ENCODE measurements at places on chromosomes 11 and 22. TPM values are rescaled to one million over a fixed set of nuclear protein-coding genes. Genes with fewer than 3 reads are reported as not detected.

OR8G1 gene
- not detected for total RNA-seq

B4GALNT4 gene
- 6.3 TPM for total RNA-seq

CCDC15 gene
- total RNA-seq, result 0.50 TPM

MRGPRE gene
- total RNA-seq, result not detected

NPAS4 gene
- 1.2 TPM for total RNA-seq

PITPNB gene
- total RNA-seq, result 89.5 TPM

IFITM1 gene
- 197 TPM for total RNA-seq

KCTD14 gene
- total RNA-seq, result 2.6 TPM

ASRGL1 gene
- total RNA-seq, result 6.6 TPM

FAM83F gene
- total RNA-seq, result 0.42 TPM

CADM1 gene
- total RNA-seq, result 15.7 TPM

DGCR8 gene
- total RNA-seq, result 26.6 TPM

DNA sequence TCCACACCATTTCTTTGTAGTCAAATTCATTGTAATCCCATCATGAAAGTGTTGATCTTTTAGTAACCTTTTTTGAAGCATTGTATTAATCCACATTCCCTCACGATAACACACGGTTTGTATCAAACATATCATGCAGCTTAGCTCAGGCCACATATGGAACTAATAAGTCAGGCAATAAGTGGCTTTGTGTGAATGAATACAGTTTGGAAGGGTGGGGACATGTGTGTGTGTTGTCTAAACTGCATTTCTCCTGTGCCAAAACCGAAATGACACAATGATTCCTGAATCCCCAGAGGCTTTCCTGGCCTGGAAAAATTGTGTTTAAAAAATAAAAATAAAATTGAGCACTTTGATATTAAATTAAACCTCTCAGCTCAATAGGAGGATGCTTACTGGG is 98.3 kb downstream of the WNT11 start:
- peaks cover under 1% of the 10 kb centered on the region for H3K4me1 ChIP-seq
- H3K4me3 ChIP-seq, result no peak overlapping the region
- H3K27ac ChIP-seq, result no peak overlapping the region
- H3K36me3 ChIP-seq, result no peaks in the 10 kb centered on the region
- DNase-seq, result no peak
- no peaks in the 10 kb centered on the region for H3K27me3 ChIP-seq

GRCh38 chr11:68518191-68518590 is 57.6 kb downstream of the PPP6R3 start:
- no peak for DNase-seq
- H3K27me3 ChIP-seq, result no peaks in the 10 kb centered on the region
- peaks cover 42% of the 10 kb centered on the region for H3K36me3 ChIP-seq
- no peak overlapping the region for H3K27ac ChIP-seq
- peaks cover 15% of the 10 kb centered on the region for H3K4me1 ChIP-seq

GRCh38 chr11:75498556-75499255 is 27.0 kb downstream of the GDPD5 start:
- no peak overlapping the region for H3K4me3 ChIP-seq
- H3K4me1 ChIP-seq, result peaks cover 26% of the 10 kb centered on the region
- no peak for DNase-seq
- H3K36me3 ChIP-seq, result no peaks in the 10 kb centered on the region
- H3K27me3 ChIP-seq, result no peaks in the 10 kb centered on the region

DNA sequence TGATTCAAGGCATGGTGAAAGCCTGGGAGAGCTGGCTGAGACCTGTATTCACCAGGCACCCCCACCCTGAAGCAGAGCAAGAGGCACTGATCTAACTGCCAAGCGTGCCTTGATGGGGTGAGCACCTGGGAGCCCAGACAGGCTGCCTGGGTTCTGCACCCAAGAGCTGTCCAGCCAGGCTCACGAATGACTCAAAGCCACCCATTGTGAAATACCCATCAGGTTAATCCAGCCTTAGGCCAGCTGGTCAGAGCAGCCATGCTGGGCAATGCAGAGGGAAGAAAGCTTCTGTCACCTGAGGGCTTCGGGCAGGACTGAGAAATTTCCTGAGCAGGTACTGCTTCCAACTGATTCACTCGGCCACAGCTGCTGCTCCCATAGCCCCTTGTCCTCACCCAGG is 22.1 kb downstream of the THOC5 start:
- no peak overlapping the region for H3K27ac ChIP-seq
- H3K4me1 ChIP-seq, result no peaks in the 10 kb centered on the region
- H3K36me3 ChIP-seq, result peaks cover 98% of the 10 kb centered on the region
- no peak for DNase-seq

- DNase-seq, result peak; percentile 74
- no peaks in the 10 kb centered on the region for H3K4me1 ChIP-seq
- H3K27ac ChIP-seq, result no peak overlapping the region
Observed at GRCh38 chr11:71298016-71298550, 45.7 kb upstream of the SHANK2 start.

DNA sequence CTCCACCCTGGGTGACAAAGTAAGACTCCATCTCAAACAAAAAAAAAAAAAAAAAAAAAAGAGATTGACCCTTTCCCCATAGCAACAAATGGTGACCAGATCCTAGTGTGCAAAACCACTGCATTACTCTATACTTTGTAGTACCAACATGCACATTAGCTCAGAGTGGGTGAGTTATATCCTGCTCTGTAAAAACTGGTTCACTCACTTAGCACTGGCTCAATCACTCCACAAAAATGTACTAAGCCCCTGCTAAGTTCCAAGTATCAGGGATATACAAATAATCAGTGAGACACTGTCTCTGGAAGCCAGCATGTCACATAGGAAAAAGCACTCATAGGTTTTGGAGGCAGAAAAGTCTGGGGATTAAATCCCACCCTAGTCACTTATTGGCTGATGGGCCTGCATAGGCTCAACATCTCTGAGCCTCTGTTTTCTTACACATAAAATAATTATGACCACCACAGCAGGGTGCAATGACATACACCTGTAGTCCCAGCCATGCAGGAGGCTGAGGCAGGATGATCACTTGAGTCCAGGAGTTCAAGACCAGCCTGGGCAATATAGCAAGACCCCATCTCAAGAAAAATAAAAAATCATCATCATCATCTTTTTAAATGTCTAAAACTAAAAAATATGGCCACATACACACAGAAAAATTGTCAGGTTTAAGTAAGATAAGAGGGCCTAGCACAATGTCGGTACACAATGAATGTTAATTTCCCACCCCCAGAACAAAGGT is 11.9 kb downstream of the FAM168A start:
- no peak overlapping the region for H3K27ac ChIP-seq
- no peaks in the 10 kb centered on the region for H3K36me3 ChIP-seq

DNA sequence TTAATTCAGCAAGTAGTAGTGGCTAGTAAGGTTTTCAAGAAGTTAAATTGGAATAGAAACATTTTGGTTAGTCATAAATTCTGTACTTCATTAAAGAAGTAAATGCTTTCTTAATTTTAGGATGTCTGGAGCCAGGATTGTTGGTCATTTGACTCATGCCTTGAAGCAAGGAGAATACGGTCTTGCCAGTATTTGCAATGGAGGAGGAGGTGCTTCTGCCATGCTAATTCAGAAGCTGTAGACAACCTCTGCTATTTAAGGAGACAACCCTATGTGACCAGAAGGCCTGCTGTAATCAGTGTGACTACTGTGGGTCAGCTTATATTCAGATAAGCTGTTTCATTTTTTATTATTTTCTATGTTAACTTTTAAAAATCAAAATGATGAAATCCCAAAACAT is 25.8 kb downstream of the ACAT1 start:
- no peak overlapping the region for H3K4me3 ChIP-seq
- H3K36me3 ChIP-seq, result peaks cover 100% of the 10 kb centered on the region
- no peak for DNase-seq
- H3K27me3 ChIP-seq, result no peaks in the 10 kb centered on the region
- no peaks in the 10 kb centered on the region for H3K4me1 ChIP-seq

- H3K4me3 ChIP-seq, result no peak overlapping the region
- no peak overlapping the region for H3K27ac ChIP-seq
- H3K4me1 ChIP-seq, result peaks cover 3% of the 10 kb centered on the region
Observed at GRCh38 chr11:33877038-33877437, 14.8 kb downstream of the LMO2 start.

GRCh38 chr11:71580057-71581003 is 2.3 kb downstream of the KRTAP5-11 start:
- no peaks in the 10 kb centered on the region for H3K27me3 ChIP-seq
- no peak overlapping the region for H3K4me3 ChIP-seq
- no peak for DNase-seq
- no peak overlapping the region for H3K27ac ChIP-seq

DNA sequence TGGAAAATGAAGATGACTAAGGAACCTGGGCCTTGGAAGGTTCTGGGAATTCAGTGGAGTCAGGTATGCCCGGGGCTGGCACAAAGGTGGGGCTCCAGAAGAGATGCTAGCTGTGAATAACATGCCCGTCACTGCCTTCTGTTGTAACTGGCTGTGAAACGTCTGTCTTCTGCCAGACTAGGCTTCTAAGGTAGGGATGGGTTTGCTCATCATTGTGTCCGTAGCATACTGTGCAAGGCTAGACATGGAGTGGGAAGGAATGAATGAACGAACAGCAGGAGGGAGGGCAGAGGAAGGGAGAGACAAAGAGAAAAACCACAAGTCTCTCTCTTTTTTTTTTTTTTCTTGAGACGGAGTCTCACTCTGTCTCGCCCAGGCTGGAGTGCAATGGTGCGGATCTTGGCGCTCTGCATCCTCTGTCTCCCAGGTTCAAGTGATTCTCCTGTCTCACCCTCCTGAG is 327.4 kb downstream of the MN1 start:
- H3K36me3 ChIP-seq, result no peaks in the 10 kb centered on the region
- H3K27me3 ChIP-seq, result no peaks in the 10 kb centered on the region
- H3K27ac ChIP-seq, result no peak overlapping the region
- no peak for DNase-seq

DNA sequence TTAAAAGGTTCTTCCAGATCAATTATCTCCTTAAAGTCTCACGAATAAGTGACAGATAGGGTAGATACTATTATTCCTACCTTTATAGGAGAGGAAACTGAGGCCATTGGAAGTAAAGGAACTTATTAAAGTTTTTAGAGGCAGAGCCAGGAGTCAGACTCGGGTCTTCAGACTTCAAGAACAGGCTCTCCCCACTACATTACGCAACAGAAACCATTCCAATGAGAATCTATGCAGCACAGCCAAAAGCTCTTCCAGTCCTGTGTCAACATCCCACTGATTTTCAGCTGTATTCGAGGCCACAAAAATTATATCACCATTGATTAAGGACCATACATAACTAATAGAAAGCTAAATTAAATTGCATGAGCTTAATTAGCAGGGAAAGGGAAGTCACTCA is 77.4 kb downstream of the RELT start:
- H3K36me3 ChIP-seq, result no peaks in the 10 kb centered on the region
- no peak overlapping the region for H3K4me3 ChIP-seq
- H3K27ac ChIP-seq, result no peak overlapping the region
- no peaks in the 10 kb centered on the region for H3K27me3 ChIP-seq
- DNase-seq, result no peak

GRCh38 chr11:4697585-4697984 is at the start of gene OR51E2:
Gene OR51E2, minus strand, starts transcription at chr11:4697853. Its CDS starts 15,142 bp downstream, at chr11:4682711.
- DNase-seq, result no peak
- H3K4me1 ChIP-seq, result no peaks in the 10 kb centered on the region
- H3K4me3 ChIP-seq, result no peak within 1 kb of the TSS
- H3K27me3 ChIP-seq, result no peaks in the 10 kb centered on the region

GRCh38 chr11:59012398-59013265 is 73.3 kb downstream of the GLYATL1 start:
- no peak for DNase-seq
- no peaks in the 10 kb centered on the region for H3K27me3 ChIP-seq
- no peak overlapping the region for H3K27ac ChIP-seq
- no peaks in the 10 kb centered on the region for H3K36me3 ChIP-seq
- H3K4me3 ChIP-seq, result no peak overlapping the region

- no peaks in the 10 kb centered on the region for H3K4me1 ChIP-seq
- H3K36me3 ChIP-seq, result no peaks in the 10 kb centered on the region
- no peak overlapping the region for H3K4me3 ChIP-seq
- no peak overlapping the region for H3K27ac ChIP-seq
Observed at GRCh38 chr11:120133216-120134105, 4.5 kb downstream of the TRIM29 start.

- H3K27me3 ChIP-seq, result no peaks in the 10 kb centered on the region
- DNase-seq, result no peak
- H3K36me3 ChIP-seq, result no peaks in the 10 kb centered on the region
- H3K4me3 ChIP-seq, result peak overlapping the region; percentile 3
- peak overlapping the region; percentile 64 for H3K27ac ChIP-seq
Observed at GRCh38 chr11:48064306-48064705, 83.9 kb downstream of the PTPRJ start.

DNA sequence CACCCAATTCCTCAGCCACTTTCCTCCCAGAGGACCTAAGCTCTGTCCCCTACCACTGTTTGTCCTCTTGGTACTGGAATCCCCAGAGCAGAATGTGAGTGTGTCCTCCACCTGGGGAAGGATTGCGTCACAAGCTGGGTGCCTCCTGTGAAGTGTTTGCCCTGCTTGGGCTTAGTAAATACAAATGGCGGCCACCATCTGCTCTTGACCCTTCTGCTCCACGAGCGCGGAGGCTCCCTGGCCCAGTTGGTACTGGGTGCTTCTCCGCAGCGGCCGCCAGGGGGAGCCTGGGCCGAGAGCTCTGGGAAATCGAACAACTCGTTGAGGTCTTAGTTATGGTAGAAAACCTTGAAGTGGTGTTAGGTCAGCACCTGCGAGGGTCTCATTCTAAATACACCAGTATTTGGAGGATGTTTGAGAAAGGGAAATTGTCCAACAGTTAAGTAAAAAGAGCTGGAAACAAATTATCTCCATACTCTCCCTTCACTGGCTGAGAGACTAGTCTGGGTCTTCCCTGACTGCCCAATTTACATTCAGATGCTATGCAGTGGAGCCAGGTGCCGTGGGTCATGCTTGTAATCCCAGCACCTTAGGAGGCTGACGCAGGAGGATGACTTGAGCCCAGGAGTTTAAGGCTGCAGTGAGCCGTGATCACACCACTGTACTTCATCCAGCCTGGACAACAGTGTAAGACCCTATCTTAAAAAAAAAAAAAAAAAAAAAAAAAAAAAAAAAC is 74.6 kb upstream of the TEAD1 start:
- no peak overlapping the region for H3K4me3 ChIP-seq
- no peaks in the 10 kb centered on the region for H3K27me3 ChIP-seq
- H3K27ac ChIP-seq, result no peak overlapping the region
- H3K36me3 ChIP-seq, result no peaks in the 10 kb centered on the region
- DNase-seq, result no peak
- H3K4me1 ChIP-seq, result peaks cover 6% of the 10 kb centered on the region

DNA sequence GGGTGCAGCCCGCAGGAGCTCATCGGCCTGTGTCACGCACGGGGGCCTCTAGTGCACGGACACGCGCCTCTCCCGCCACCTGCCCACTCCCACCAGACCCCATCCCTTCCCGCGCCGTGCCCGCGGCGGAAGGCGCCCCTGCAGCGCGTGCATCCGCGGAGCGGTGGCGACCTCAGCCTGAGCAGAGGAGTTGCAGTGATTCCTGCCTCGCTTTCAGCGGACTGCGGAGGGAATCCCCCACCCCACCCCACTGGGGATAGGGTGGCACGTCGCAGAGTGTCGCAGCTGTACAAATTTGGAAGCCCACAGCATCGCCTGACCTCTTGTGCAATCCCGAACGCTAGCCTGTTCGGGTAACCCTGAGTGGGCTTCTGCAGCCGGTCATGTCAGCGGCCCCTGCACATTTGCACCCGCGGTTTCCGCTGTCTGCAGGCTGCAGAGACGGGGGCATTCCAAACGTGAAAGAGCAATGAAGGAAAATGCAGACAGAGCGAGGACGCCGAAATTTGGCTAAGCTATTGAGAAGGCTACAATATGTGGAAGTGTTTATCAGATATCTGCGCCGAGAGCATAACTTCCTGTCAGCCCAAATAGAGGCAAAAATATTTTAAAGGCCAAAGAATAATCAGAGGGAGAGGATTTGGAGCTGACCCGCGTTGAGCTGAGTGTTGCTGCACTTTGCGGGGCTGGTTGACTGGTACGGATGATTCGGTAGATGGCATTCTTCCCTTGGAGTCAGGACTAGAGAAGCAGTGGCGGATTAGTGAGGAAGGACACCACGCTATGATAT is 617 bp upstream of the ARHGAP20 start:
- peak overlapping the region; percentile 48 for H3K27ac ChIP-seq
- H3K27me3 ChIP-seq, result no peaks in the 10 kb centered on the region
- H3K36me3 ChIP-seq, result no peaks in the 10 kb centered on the region
- peak overlapping the region; percentile 81 for H3K4me3 ChIP-seq

Data from esophagus muscularis mucosa (tissue), 4 donors.